ENCODE measurements at places on chromosomes 11 and 22.

GRCh38 chr11:83054001-83054400 is 17.7 kb downstream of the RAB30 start:
- peak; percentile 86 for ATAC-seq

DNA sequence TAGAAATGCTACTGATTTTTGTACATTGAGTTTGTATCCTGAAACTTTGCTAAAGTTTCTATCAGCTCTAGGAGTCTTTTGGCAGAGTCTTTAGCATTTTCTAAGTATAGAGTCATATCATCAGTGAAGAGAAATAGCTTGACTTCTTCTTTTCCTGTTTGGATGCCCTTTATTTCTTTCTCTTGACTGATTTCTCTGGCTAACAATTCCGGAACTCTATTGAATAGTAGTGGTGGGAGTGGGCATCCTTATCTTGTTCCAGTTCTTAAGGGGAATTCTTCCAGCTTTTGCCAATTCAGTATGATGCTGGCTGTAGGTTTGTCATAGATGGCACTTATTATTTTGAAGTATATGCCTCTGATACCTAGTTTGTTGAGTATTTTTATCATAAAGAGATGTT is 197.7 kb downstream of the AASDHPPT start:
- no peak for ATAC-seq

DNA sequence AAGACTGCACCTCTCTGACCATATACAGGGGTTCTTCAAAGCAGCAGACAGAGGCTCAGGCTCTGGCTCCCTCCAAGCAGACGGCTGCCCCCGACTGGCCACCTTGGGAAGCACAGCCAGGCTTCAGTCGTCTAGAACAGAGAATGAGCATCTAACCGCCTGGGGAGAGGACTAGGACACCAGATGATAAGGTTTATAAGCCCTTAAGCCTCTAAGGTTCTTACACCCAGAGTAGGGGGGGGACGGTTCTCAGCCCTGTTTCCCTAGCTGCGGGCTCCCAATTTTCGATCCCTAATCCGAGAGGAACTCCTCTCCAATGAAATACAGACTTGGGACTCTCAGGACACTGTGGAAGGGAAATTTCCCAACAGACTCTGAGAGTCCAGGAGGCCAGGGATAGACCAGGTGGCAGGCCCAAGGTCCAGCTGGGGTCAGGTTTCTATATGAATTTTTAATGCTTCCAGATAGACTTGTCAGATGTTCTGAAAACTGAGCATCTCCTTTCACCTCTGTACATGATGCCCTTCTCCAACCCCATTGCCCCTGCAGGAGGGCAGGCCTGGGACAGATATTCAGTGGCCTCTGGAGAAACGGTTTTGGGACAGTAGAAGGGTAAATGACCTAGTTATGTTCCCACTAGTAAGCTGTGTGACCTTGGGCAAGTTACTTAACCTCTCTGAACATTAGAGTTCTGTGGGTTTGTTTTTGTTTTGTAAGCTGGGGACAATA is 20.2 kb downstream of the RTN4RL2 start:
- peak; percentile 36 for ATAC-seq

- ATAC-seq: no peak
These were observed 1517.5 kb upstream of the TENM4 start for GRCh38 chr11:80958361-80958760.

GRCh38 chr11:1672613-1673350 is 24.2 kb upstream of the KRTAP5-6 start:
- no peak for ATAC-seq

GRCh38 chr11:92941676-92942571 is 27.5 kb upstream of the MTNR1B start:
- ATAC-seq: no peak

GRCh38 chr11:57191311-57192219 is 9.8 kb downstream of the LRRC55 start:
- ATAC-seq: no peak

GRCh38 chr11:100761841-100762240 is 74.8 kb downstream of the ARHGAP42 start:
- no peak for ATAC-seq

DNA sequence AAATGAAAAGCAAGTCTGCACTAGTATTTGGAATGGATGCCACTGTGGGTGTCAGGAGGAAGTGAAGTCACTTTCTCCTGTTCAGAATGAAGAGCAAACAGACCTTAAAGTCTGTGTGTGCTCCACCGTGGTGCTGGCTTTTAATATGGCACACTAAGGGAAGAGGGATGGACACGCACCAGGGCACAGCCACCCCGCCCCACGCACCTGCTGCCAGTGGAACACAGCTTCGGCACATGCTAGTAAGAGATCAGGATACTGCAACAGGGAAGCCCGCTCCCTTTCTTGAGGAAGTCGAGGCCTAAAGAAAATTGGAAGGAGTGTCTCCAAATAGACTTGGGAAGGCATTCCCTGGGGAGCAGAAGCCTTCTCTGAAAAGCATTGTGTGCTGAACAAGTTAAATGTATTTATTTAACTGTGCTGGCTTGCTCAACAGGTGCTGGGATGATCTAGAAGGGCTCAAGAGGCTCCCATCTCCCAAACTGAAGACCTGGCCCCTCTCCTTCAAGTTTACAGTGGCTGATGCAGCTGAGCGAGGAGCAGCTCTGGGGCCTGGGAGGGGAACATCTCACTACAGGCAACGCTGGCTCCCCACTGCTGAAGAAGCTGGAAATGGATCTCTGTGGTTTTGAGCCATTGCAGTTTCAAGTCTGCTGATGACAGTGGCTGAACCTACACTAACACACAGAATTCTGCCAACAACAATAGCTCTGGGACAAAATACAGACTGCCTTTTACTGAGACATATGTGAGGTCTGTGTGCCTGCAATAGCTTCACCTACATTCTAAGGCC is 504.6 kb upstream of the B3GAT1 start:
- no peak for ATAC-seq

DNA sequence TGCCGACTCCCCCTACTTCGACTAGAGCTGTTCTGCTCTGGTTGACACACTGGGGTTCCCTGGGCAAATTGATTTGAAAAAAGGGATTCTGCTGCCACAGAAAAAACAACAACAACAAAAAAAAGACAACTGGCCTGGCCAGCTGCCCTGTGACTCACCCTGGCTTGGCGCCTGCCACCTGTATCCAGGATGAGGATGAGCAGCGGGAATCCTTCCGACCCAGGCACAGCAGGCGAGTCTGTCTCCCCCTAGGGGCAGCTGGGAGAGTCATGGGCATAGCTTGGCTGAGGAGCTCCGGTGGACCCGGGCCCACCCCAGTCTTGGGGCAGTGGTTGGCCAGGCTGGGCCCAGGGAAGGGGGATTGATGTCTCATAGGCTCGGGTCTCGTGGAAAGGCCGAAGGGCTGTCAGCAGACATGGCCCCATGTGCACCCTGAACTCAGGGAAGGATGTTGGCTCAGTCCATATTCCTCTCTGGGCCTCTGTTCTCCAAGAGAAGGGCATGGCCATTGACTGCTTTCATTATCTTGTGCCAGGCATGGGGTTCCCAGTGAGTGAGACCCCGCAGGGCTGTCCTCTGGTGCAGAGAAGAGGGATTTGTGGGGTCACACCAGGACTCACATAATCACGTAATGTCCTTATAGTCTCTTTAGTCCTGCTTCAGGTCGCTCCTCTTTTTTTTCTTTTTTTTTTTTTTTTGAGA is 10.4 kb upstream of the SUN2 start:
- no peak for ATAC-seq

DNA sequence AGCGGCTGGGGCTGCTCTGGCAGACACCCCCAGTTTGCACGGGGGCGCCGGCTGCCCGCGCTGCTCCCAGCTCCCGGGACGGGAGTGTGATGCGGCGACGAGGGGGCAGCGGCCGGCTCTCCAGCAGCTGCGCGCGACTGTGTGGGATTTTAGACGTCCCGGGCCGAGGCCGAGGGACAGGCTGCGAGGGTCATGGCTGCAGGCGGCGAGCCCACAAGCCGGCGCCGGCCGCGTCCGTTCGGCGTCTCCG is 159 bp downstream of the FZD4 start:
- peak; percentile 1 for ATAC-seq

- ATAC-seq: no peak
These were observed 254.0 kb upstream of the TBCEL start for GRCh38 chr11:120769906-120770305.

- peak; percentile 65 for ATAC-seq
These were observed 88.5 kb downstream of the GRAMD1B start for GRCh38 chr11:123518496-123519054.

DNA sequence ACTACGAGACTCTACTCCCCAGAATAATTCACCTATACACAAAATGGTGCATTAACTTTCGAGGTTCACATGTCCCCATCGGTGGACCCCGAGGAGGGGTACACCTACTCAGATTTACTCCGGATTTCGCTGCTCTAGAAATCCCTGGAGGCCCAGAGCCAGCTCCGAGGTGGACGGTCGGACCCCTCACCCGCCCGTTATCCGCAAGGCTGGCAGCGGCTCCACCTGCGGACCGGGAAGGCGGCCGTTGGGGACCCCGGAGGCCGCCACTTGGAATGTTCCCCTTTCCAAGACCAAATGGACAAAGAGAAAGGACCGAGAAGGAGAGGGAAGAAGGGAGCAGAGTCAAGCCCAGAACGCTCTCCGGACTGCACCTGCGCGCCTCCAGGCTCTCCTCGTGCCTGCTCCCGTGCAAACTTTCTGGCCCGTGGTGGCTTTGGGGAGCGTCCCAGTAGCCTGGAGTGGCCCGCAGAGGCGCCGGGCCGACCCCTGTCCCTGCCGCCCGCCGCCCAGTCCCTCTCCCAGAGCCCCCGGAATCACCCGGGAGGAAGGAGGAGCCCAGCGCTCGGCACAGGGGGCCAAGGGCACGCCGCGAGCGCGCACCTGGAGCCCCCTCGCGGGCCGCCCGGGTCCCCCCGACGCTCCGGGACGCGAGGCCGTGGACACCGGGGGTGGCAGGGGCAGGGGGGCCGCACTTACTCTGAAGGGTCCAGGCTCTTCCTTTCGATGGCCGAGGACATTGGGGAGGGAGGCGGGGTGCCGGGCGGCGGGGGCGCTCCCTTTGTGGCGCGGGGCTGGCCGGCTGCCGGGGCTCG is 23.0 kb downstream of the LMO2 start:
- ATAC-seq: peak; percentile 46

DNA sequence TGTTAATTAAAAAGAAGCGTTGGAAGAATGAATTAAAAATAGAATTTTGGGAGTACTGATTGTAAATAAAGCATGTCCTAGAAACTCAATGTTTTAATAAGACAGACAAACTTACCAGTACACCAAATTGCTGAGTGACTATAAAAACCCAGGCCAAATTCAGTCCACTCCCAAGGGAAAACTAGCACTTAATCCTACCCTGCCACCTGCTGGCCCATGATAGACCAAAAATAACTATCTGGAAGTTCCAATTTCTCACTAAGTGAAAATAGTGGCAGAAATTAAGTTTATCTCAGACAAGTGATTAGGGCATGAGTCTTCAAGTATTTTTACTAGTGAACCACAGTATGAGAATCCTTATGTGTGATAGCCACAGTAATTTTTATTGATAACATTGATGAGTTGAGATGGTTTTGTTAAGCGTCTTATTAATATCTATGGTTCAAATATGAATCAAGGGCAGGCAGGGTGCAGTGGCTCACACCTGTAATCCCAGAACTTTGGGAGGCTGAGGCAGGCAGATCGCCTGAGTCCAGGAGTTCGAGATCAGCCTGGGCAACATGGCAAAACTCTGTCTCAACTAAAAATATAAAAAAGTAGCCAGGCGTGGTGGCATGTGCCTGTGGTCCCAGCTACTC is 9.8 kb upstream of the DDX10 start:
- no peak for ATAC-seq

DNA sequence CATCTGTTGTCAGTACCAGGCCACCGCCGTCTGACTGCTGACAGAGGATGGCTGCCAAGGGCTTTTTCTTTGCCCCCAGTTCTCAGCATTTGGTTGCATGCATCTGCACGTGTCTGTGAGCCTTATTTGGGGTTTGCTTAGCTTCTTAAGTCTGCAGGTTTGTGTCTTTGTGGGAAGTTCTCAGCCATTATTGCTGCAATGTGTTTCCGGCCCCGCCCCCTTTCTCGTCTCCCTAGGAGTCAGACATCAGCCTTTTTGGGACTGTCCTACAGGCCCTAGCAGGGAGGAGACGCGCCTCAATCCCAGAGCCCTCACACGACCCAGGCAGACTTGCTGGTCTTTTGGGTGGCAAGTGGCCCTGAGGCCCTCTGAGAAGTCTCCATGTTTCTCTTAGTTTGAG is 8.0 kb downstream of the MOB2 start:
- ATAC-seq: no peak

DNA sequence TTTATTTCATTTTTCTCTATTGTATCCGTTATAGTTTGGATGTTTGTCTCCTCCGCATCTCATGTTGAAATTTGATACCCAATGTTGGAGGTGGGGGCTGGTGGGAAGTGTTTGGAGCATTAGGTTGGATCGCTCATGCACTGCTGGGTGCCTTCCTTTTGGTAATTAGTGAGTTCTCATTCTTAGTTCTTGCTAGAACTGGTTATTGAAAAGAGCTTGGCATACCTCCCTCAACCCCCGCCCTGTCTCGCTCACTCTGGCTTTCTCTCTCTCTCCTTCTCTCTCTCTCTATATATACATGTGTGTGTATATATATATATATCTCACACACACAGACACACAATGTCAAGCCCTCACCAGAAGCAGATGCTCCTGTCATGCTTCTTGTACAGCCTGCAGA is 978.7 kb downstream of the DLG2 start:
- ATAC-seq: no peak

- ATAC-seq: no peak
These were observed 3.3 kb downstream of the RAB38 start for GRCh38 chr11:88171982-88172381.

DNA sequence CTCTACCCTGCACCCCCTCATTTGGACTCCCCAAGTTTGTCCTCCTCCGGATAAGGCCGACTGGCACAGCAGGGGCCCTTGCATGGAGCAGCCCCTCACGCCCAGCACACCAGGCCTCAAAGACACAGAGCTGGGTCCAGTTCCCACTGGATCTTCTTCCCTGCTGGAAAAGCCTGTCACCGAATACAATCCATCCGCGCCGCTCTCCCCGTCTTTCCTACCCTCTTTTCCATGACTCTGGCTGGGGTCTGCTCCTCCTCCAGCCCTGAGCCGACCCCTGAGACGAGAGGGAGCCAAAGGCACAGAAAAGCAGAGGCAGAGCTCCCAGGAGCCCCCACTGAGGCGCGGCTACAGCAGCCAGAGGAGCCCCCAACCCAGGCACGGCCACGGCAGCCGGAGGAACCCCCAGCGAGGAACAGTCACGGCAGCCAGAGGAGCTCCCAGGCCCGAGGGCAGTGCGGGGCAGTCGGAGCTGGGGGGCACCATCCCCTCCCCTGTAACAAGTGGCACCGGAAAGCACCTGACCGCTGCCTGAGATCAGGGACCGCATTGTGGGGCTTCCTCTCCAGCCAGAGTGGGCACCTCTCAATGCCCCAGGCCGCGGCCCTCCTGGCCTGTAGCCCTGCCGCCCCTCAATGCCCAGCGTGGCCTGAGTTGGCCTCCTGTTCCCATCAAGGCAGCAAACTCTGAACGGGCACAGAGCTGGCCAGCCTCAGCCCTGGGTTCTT is 12.0 kb downstream of the ALG12 start:
- ATAC-seq: no peak
